Stimulated activated CD4-positive, alpha-beta T cell treated with anti-CD3 and anti-CD28 coated beads, Interleukin-4, amount 100 ng/mL, for 48 hours (primary cell): ENCODE measurements at places on chromosomes 6 and 20.

DNA sequence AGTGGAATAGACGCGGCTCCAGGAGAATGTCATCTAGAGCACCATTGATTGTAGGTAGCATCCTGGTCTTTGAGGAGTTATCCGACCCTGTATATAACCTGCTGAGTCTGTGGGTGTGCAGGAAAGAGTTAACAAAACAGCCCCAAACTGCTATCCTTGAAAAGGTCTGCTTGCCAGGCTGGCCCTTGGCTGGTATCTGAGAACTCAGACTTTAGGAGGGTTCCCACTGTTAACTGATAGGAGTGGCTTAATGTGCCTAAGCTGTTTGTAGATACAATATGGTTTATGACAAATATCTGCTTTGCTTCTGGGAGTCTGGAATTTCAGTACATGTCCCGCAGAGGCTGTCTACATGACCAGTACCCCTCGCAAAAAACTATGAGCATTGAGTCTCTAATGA, 27.6 kb upstream of the MCUR1 start:
- no peak for DNase-seq

DNA sequence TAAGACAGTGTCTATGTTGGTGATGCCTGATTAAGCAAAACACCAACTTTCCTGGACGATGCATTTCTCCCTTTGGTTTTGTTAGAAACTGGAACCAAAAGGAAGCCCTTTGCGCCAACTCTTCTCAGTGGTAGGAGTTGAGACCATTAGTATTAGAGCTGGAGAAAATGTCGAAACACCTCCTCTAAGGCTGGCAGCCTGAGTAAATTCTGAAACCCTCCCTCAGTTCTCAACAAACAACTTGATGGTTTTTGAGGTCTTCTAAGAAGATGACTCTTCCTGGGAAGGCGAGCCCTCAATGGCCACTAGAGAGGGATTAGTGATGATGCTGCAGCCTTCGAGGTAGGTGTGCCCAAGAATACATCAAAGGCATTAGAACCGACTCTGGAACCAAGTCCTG, 78.4 kb upstream of the CCN6 start:
- DNase-seq, result no peak

- no peak for DNase-seq
Observed at GRCh38 chr20:54372313-54372712, 103.1 kb upstream of the DOK5 start.

GRCh38 chr20:50136822-50137599, 16.5 kb downstream of the PEDS1 start:
- no peak for DNase-seq

DNA sequence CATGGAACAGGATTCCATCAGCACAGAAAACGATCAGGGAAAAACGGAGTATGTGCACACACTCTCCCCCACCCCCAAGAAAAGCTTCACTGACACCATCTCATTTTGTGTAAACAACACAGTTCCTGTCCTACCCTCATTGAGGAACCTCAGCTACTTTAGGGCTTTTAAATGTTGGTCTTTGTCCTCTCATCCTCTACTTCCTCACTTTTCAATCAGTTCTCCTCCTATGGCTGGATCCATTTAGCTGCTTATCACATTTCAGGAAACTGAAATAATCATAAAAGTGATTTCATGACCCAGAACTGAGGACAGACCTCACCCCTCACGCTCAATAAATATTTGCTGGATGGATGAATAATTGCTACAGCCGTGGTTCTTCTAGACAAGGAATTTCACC, 33.1 kb upstream of the PNRC1 start:
- no peak for DNase-seq

DNA sequence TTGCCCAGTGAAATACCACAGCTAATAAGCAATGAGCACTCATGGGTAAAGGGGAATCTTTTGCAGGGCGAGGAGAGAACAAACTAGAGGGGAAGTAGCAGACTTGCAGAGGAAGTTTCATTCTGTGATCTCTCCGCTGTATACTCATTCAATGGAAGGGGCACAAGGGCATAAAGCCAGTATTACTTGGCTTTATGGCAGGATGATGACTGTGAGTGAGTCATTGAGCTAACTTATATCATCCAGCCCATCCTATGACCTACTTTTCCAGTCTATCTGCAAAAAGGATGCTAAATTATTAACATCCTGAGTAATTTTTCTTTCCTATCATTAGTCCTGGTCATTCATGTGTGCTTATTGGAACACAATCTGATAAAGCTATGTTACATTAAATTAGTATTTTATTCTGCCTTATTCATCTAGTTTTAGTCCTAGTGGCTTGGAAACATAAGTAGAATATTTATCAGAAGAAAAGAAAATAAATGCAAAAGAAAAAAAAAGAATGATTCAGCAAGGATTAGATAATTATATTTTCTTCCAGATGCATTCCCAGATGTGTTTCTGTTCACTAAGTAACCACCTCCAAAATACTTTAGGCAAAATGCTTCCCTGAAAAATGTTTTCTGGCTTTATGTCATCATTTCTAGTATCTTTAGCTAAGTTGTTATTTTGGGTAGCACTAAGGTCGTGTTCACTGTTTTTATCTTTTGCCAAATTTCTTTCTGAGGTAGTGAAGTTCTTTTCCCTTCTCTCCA, 471.7 kb downstream of the CDKAL1 start:
- no peak for DNase-seq

- DNase-seq, result no peak
Observed at GRCh38 chr6:80728101-80728750, 621.8 kb downstream of the BCKDHB start.

GRCh38 chr6:25655723-25656122, 3.7 kb downstream of the SCGN start:
- DNase-seq, result no peak

GRCh38 chr6:14706378-14706929, 539.4 kb upstream of the JARID2 start:
- peak; percentile 74 for DNase-seq

GRCh38 chr20:2872459-2873009, 747 bp upstream of the PTPRA start:
- peak; percentile 72 for DNase-seq

- DNase-seq, result no peak
Observed at GRCh38 chr6:72623808-72624207, 1.9 kb downstream of the KCNQ5 start.

DNA sequence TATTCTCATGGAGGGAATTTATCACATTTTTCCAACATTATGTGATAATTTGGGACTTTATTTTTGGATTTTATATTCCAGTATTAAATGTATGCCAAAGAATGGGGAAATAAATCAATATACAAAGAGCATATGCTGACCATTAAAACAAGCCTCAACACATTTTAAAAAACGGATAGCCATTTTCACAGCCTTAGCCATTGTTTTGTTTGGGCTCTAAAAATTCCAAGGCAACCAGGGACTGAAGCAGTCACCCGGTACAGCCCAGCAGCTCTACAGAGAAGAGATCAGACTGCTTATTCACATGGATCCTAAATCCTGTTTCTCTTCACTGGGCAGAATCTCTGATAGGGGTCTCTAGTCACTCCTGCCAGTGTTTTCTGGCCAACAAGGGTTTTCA, 150.2 kb upstream of the OGFRL1 start:
- no peak for DNase-seq

GRCh38 chr6:126172131-126172530, 167.8 kb upstream of the CENPW start:
- no peak for DNase-seq

GRCh38 chr6:140046016-140046632, 671.7 kb upstream of the CITED2 start:
- DNase-seq, result no peak

GRCh38 chr6:119138906-119139541, 60.6 kb upstream of the FAM184A start:
- DNase-seq, result no peak

DNA sequence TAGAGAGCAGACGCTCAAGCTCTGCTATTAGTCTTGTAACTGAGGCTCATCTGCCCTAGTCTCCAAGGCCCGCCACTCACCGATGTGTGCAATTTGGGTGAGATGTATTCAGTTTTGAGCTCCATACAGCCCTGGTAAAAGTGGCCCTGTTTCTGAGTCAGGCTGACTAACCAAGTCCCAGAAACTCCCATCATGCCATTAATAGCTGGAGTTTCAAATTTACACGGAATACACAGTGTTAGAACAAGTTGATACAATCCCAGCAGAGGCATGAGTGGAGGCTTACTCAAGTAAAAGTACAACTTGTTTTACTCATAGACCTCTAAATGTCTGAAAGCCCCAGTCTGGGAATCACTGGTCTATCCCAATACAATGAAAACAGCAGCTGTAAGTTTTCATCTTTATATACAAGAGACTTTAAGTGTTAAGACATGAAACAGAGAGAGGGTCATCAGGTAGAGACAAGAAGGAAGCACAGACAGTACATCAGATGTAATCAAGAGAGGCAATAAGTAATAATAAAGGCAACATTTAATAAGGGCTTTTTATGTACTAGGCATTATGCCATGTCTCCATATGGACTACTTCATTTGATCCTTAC, 42.4 kb downstream of the RTN4IP1 start:
- DNase-seq, result no peak

- peak; percentile 3 for DNase-seq
Observed at GRCh38 chr6:27726619-27727023, 185.6 kb downstream of the OR2B2 start.

- no peak for DNase-seq
Observed at GRCh38 chr6:29414588-29414987, at the start of gene OR12D1. Gene OR12D1, plus strand, starts transcription at chr6:29414928.

DNA sequence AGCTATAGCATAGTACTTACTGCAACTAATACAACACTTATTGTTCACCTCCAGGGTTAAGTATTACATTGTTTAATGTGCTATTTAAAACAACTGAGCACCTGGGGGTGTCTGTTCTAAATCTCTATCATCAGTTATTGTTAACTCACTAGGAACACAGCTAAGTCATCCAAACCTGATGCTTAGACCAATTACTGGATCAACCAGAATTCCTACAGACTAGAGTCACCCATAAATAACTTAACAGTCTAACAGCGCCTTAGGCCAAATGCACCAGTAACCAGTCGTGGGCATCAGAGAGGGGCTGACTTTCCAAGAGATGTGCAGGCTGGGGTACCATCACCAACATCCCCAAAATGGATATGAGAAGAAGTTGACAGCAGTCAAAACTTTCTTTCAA, 110.7 kb downstream of the ADTRP start:
- DNase-seq, result no peak

DNA sequence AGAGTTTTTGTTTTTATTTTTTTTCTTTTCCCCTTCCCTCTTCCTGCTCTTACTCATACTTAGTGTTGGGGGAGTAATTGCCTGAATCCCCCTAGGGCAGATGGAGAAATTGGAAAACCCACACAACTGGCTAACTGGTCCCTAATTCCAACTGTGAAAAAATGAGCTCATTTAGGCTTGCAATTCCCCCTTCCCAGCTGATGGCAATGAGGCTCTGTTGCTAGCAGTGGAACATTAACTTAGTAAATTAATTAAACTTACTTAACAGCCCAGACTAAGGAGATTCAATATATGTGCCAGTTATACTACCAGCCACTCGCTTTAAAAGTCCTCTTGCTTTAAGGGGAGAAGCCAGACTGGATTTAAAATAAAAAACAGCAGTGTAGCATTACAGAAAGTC, 76.6 kb downstream of the PKHD1 start:
- no peak for DNase-seq

GRCh38 chr6:4599924-4600323, 176.3 kb upstream of the CDYL start:
- DNase-seq, result no peak
